ENCODE measurements at places on chromosomes 11 and 22.

GRCh38 chr11:26331911-26332571 is at the start of gene ANO3:
Gene ANO3 (plus strand): TSS chr11:26332130. CDS start chr11:26332276, 146 bp downstream.
- peak; percentile 78 for DNase-seq

DNA sequence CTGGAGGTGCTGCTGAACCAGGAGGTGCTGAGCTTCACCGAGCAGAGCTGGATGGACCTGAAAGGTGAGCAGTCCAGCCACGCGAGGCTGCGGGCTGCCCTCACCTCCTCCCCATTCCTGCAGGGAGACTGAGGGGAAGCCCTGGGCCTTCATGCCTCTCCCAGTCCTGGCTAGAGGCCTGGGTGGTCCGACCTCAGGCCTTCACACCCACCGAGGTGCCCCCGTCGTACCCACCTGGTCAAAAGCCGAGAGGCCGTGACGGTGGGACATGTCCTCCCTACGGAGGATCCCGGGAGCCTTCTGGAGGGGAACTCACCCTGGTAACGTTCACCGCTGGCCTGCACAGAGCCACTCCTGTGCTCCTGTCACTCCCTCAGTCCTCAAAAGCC is 5.1 kb downstream of the SUSD2 start:
- no peak for DNase-seq

GRCh38 chr11:61516191-61516590 is 7.6 kb downstream of the LRRC10B start:
- no peak for DNase-seq

GRCh38 chr11:9675691-9676090 is 11.8 kb downstream of the SWAP70 start:
- no peak for DNase-seq

DNA sequence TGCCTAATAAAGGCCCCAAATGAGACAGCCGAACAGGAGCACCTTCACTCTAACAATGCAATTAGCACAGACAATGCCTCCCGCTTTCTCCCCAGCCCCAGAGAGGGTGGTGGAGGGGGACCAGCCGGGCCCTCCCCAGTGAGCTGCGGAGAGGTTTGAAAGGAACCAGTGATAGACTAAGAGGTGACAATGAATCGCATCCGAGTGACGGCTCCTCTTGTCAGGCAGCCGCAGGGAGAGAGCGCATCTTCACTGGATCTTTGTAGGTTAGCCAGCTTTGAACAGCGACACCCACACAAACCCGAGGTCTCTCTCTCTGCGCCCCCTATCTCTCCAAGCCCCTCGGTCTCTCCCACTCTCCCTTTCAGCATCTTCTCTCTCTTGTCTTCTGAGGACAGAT is 28.0 kb downstream of the FLRT1 start:
- DNase-seq, result no peak

GRCh38 chr11:73875840-73876239 is 806 bp downstream of the COA4 start:
- no peak for DNase-seq

DNA sequence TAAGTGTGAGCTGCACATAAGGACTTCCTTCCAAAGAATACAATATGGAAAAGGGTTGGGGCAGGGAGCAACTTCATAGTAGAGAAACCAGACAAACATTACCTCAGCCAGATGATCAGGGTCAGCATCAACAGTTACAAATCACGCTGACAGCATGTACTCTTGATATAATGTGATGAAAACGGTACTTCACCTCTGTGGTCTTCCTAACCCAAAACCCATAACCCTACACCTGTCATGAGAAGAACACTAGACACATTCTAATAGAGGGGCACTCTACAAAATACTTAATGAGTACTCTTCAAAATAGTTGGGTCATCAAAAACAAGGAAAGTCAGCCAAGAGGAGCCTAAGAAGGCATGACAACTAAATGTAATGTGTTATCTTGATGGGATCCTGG is 43.9 kb downstream of the RRAS2 start:
- no peak for DNase-seq

- peak; percentile 52 for DNase-seq
These were observed 41.5 kb upstream of the HSPA8 start for GRCh38 chr11:123103326-123103980.

- no peak for DNase-seq
These were observed 111.4 kb downstream of the COMMD9 start for GRCh38 chr11:36177836-36178235.

GRCh38 chr11:74989260-74989638 is 516 bp downstream of the NEU3 start:
- DNase-seq, result no peak

- DNase-seq, result no peak
These were observed 1080.8 kb downstream of the BRD1 start for GRCh38 chr22:48746789-48747425.

Measured in ACHN (cell line).